ENCODE measurements at places on chromosomes 13 and 19. TPM values are rescaled to one million over a fixed set of nuclear protein-coding genes. Genes with fewer than 3 reads are reported as not detected.

DNA sequence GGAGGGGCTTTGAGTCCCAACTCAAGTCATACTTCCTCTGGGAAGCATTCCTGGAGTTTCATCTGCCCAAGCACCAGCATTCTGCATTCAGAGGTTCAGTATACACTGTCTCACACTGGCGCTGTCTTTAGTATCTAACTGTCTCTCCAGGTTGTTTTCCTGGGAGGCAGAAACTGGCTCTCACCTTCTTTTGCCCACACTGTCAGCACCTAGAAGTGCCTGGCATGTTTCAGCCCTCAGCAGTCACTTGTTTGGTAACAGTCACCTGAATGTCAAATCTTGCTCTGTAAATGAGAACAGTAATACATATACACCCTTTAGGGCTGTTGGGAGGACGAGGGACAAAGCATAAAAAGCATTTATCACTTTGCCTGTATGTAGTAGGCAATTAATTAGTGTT lies 339.6 kb downstream of the UQCRFS1 start:
- DNase-seq: no peak

- no peak for DNase-seq
Measured at GRCh38 chr13:32932376-32932775, 83.8 kb upstream of the KL start.

- DNase-seq: peak; percentile 64
Measured at GRCh38 chr19:38812841-38813320, at the start of gene LGALS4. LGALS4 (minus strand) TSS chr19:38812945; CDS start chr19:38812886, 59 bp downstream.

GRCh38 chr13:67549331-67549730 lies 319.2 kb upstream of the PCDH9 start:
- DNase-seq: no peak

DNA sequence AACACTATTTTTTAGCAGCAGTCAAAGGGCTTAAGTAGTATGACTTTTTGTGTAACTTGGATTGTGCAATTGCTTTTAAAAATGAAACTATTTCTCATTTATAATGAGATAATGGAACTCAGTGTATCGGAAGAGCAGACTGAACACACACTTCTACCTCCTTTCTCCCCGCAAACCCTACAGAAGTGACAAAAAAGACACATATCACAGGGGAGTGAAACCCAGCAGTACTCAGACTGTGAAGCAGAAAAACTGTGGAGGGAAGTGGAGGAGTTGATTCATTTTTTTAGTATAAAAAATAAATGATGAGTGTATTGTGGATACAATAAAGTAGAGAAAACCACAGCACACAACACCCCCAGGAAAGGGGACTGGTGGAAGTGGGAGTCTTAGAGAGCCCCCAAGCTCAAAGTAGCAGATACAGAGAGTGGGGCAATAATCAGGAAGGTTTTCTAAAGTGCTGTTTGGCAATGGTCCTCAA lies 9.7 kb downstream of the LPAR6 start:
- DNase-seq: no peak

DNA sequence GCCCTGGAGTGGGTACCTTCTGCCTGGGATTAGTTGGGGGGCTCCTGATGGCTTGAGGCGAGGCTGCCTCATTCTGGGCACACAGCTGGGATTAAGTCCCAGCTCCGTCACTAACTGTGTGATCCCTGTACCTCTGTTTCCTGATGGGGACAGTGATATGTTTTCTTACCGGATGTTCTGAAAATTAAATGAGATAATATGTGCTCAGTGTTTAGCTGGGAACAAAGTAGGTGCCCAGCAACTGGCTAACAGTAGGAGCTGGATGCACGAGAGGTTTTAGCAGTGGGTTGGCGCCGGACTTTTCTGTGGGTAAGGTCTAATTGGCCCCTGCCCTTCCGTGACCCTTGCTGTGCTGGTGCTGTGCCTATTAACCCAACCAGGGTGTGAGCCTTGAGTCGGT lies 203.4 kb downstream of the URI1 start:
- no peak for DNase-seq

Gene GRK1
- total RNA-seq: 0.14 TPM

- no peak for DNase-seq
Measured at GRCh38 chr19:21221693-21222092, 79.9 kb downstream of the ZNF431 start.

DNA sequence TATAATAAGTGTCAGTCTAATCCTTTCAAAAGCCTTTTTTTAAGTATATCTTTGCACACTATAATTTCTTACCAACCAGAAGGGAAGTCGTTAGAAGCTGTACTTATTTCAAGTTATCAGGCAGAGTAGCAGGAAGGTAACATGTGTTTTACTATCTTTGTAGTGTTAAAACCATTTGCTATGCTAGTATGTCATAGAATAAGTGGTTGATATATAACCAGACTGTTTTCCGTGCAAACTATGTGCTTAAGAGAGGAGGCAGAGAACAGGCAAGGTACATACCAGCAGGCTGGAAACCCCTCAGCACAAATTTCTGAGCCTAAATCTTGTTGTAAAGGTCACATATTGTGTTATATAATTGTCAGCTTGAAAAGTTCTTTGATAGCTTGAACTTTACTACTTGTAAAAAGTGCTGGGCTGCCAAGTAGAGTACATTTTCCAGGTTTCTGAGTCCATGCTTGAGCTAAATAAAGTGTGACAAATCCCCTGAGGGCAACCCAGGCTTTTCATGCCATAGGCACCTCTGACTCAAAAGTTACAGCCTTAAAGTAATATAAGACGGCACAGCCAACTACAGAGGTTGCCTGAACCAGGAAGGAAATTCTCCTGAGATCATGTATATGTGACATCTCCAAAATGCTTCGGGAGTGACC lies 1297.4 kb downstream of the PCDH9 start:
- DNase-seq: no peak

Gene SMIM44
- not detected for total RNA-seq

GRCh38 chr19:18385675-18386542 lies at the start of gene GDF15:
GDF15 (plus strand) TSS chr19:18386158; CDS start chr19:18386190, 32 bp downstream.
- DNase-seq: peak; percentile 95

DNA sequence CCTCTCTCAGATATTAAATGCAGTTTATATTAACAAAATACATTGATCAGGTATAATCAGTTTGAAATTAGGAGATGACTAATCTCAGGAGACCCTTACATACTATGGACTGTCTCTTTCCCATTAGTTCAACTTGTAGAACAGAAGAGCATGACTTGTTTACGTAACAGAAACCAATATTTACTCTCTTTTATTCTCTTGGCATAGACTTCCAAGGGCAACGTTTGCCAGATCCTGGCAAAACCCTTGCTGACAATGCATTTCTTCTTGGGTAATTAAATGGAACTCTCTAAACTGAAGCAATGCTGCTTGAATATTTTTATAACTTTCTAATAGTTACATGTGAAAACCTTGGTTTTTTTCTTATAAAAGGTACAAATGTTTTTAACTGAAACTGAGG lies 68.3 kb upstream of the MYO16 start:
- no peak for DNase-seq

Gene ANGPTL8
- not detected for total RNA-seq

DNA sequence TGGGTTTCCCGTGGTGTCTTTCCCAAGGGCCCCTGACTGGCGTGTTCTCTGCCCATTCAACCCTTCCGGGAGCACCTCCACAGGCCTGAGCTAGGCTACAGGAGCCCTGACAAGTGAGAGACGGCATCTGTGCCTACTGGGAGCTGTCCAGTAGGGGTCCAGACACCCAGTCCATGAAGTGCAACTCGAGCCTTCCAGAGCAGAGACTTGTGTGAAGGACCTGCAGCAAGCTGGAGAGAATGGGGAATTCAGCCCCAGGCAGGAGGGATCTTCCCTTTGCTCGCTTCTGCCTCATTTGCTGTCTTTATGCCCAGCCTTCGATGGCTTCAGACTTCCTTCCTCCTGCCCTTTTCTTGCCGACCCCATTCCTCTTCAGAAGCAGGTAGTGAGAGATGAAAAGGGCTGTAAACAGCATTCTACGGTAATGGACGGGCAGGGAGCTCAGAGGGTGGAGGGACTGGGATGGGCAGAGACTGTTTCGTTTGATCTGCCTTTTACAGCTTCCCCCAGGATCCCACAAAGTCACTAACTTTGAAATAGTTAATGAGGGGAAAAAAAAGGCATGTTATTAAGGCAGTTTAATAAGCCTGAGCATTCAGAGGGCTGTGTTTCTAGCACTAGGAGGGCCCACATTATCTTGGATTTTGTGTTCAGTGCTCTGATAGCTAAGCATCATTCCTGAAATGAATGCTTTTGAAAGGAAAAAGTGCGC lies 327.6 kb downstream of the FGF9 start:
- no peak for DNase-seq

Data from H7 (cell line).